HepG2 (cell line): ENCODE measurements at places on chromosomes 2 and 18. TPM values are rescaled to one million over a fixed set of nuclear protein-coding genes. Genes with fewer than 3 reads are reported as not detected.

DNA sequence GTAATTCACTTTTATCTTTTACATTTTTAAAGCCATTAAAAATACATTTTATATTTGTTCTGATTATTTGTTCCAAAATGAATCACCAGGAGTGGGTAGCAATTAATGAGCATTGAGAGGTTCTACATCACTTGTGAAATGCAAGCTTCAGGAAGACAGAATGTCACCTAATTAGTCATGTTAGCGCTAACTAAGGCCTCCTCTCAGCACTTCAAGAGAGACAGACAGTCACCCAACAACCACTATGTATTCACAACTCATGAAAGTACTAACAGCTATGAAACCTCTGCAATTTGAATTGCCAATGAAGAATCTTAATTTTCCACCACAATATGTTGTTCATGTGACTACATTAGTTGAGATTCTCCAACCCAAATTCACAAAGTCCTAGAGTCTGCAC lies 611.0 kb downstream of the KCNJ3 start:
- DNase-seq: no peak

DNA sequence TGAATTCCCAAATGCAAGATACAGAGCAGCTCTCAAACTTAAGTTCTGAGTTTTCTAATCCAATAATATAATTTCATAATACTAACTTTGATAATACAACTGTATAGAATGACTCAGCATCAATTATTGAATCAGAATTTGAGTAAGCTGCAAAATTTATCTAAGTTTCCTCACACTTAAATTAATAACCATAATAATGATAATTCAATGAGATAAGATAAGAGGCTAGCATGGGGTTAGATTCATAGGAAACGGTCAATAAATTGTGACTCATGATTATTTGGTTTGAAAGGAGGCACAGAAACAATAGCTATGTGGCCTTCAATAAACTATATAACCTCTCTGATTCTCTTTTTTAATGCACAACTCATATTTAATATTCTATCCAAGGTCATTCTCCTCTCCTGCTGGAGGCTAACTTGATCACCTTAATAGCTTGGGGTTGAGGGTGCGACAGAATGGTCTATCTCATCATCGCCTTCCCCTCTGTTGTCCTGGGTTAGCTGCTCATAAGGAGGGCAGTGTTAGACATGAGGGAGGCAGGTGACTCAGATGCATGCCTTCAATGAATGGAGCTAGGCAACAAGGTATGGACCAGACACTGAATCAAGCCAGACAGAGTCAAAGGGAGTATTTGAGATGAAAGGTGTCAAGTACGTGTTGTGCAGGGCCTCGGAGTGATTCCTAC lies 36.2 kb upstream of the BMP10 start:
- no peak for DNase-seq

- no peak for DNase-seq
Observed at GRCh38 chr2:233164967-233165366, 86.5 kb upstream of the ATG16L1 start.

DNA sequence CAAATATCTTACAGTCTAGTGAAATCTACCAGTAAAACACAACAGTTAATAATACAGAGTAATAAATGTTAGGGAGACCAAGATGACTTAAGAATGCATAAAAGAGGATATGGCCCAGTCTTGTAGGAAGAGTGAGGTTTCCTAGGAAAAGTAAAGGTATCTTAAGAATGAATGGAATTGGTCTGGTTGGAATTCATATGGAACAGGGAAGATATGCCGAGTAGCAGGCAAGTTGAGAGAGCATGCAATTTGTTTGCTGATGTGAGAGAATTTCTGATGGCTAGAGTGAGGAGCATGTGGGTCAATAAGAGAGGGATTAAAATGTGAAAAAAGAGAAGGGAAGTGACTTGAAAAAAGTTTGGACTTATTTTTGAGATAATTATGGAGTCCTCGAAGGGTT lies 512.9 kb upstream of the ZEB2 start:
- no peak for DNase-seq

Gene GDF7
- 10.2 and 15.0 TPM in 2 replicates for total RNA-seq

DNA sequence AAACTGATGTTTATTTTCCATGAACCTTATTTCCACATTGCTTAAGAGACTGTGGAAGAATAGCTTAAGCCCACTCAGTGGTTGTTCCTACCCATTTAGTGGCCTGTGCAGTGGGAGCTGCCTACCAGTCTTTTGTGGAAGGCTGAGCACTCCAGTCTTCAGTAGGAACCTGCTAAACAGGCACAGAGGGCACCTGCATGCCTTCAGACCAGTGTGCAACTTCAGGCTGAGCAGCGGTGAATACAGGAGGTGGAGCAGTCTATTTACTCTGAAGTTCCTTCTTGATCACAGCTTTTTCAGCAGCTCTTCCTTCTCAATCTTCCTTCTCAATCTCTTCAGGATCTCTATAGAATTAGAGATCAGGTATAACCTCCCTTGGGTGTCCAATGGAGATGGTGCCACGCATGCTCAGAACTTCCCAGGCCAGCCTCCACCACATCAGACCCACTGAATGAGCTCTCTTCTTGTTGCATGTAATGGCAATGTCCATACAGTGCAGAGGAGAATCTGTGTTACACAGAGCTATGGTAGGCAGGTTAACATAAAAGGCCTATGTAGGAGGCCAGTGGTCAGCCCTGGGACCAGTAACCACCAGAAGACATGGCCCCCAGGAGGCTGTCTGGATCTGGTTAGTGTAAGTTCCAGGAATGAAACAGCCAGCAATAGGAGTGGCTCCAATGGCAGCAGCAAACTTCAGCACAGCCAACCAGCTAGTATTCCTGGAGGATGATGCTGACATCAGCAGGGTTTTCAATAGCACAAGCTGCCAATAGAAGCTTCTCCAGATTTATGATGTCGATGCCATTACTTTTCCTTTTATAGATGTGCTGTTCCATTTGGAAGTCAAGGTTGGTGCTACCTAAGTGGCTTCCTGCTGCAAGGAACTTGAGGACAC lies 47.9 kb upstream of the MAT2A start:
- DNase-seq: no peak

Gene INPP5D
- total RNA-seq: 17.7 and 18.0 TPM in 2 replicates

GRCh38 chr2:192940767-192941166 lies 746.0 kb upstream of the TMEFF2 start:
- no peak for DNase-seq
